CD8-positive, alpha-beta memory T cell (primary cell): ENCODE measurements at places on chromosomes 3 and 15. TPM values are rescaled to one million over a fixed set of nuclear protein-coding genes. Genes with fewer than 3 reads are reported as not detected.

GRCh38 chr15:45684533-45684932 lies 49.7 kb downstream of the SQOR start:
- no peaks in the 10 kb centered on the region for H3K27me3 ChIP-seq
- DNase-seq, result no peak
- H3K4me3 ChIP-seq, result no peak overlapping the region
- no peaks in the 10 kb centered on the region for H3K4me1 ChIP-seq
- no peak overlapping the region for H3K27ac ChIP-seq

The GOLGA8S gene
- not detected for total RNA-seq

- DNase-seq, result no peak
- H3K27ac ChIP-seq, result no peak overlapping the region
- H3K27me3 ChIP-seq, result no peaks in the 10 kb centered on the region
- H3K4me1 ChIP-seq, result no peaks in the 10 kb centered on the region
Measured at GRCh38 chr3:140164922-140165590, 230.1 kb downstream of the CLSTN2 start.

DNA sequence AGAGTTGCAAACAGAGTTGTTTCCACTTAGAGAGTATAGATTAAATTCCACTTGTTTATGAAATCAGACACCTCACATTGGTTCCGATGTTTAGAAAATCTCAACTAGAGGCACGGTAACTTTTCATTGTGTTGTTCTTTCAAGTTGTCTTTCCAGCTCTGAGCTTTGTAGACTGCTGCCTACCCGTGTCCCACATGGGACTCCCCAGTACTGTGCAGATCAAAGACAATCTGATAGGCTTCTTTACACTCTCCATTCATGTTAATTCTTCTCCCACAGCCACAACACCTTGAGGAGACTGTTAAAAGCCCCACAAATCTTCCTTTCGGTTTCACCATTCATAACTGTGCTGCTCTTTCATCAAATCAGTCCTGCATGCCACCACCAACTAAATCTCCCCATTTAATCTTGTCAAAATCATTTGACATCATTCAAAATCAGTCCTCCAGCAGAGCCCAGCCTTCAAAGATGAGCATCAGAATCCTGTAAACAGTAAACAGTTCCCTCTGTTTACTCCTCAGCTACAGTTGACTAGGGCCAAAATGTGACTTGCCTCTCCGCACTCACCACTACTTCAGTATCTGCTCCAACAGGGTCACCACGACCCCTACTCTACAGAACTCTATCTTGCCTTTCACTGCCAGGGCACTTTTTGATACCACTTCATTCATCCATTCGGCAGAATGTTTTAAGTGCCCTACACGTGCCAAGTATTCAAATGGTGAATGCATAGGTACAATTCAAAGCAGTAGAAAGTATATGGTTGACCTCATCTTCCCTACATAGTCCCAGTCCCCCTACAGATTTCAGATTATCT lies 8.3 kb downstream of the ANXA2 start:
- H3K4me3 ChIP-seq, result peak overlapping the region; percentile 2
- H3K27ac ChIP-seq, result no peak overlapping the region
- no peak for DNase-seq
- no peaks in the 10 kb centered on the region for H3K36me3 ChIP-seq
- no peaks in the 10 kb centered on the region for H3K27me3 ChIP-seq

DNA sequence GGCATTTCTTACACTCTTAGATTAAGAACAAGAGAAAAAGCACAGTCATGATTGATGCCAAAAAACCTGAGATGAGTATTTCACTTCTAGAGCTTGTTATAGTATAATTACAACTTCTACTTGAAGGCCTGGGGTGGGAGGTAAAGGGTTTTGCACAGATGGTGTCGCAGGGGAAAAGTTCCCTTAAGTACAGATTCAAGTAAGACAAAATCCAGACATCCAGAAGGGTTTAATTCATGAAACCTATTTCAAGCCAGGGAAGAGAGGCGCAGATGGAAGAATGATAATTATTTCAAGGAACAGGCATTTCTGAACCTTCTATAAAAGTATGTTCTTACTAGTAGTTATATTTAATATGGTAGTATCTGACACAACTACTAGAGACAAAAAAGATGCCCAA lies 70.6 kb downstream of the TM4SF4 start:
- H3K27me3 ChIP-seq, result no peaks in the 10 kb centered on the region
- H3K36me3 ChIP-seq, result no peaks in the 10 kb centered on the region
- H3K4me1 ChIP-seq, result no peaks in the 10 kb centered on the region
- no peak for DNase-seq
- H3K27ac ChIP-seq, result no peak overlapping the region

DNA sequence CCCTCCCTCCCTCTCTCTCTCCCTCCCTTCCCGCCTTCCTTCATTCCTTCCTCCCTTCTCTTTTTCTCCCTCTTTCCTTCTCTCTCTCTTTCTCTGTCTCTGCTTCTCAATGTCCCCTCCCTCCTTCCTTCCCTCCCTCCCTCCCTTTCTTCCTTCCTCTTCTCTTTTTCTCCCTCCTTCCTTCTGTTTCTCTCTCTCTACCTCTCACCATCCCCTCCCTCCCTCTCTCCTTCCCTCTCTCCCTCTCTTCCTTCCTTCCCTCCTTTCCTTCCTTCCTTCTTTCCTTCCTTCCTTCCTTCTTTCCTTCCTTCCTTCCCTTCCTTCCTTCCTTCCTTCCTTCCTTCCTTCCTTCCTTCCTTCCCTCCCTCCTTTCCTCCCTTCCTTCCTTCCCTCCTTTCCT lies 504.6 kb downstream of the EPHA3 start:
- H3K36me3 ChIP-seq, result no peaks in the 10 kb centered on the region
- no peak overlapping the region for H3K4me3 ChIP-seq
- H3K27ac ChIP-seq, result no peak overlapping the region
- H3K4me1 ChIP-seq, result no peaks in the 10 kb centered on the region
- H3K27me3 ChIP-seq, result no peaks in the 10 kb centered on the region

GRCh38 chr15:90192961-90193786 lies 8.0 kb upstream of the SEMA4B start:
- H3K27me3 ChIP-seq, result no peaks in the 10 kb centered on the region
- H3K4me1 ChIP-seq, result peaks cover 27% of the 10 kb centered on the region
- no peak overlapping the region for H3K27ac ChIP-seq

GRCh38 chr3:174659511-174659910 lies 199.6 kb upstream of the NAALADL2 start:
- H3K4me3 ChIP-seq, result no peak overlapping the region
- H3K4me1 ChIP-seq, result no peaks in the 10 kb centered on the region
- H3K36me3 ChIP-seq, result no peaks in the 10 kb centered on the region
- H3K27ac ChIP-seq, result no peak overlapping the region
- no peaks in the 10 kb centered on the region for H3K27me3 ChIP-seq

The PAQR5 gene
- total RNA-seq, result not detected

The CCR8 gene
- total RNA-seq, result 2.9 TPM

The TAMM41 gene
- 26.1 TPM for total RNA-seq

GRCh38 chr15:89494031-89494430 lies 2.4 kb downstream of the RHCG start:
- H3K4me3 ChIP-seq, result no peak overlapping the region
- peaks cover 13% of the 10 kb centered on the region for H3K27me3 ChIP-seq
- H3K4me1 ChIP-seq, result no peaks in the 10 kb centered on the region
- DNase-seq, result no peak

DNA sequence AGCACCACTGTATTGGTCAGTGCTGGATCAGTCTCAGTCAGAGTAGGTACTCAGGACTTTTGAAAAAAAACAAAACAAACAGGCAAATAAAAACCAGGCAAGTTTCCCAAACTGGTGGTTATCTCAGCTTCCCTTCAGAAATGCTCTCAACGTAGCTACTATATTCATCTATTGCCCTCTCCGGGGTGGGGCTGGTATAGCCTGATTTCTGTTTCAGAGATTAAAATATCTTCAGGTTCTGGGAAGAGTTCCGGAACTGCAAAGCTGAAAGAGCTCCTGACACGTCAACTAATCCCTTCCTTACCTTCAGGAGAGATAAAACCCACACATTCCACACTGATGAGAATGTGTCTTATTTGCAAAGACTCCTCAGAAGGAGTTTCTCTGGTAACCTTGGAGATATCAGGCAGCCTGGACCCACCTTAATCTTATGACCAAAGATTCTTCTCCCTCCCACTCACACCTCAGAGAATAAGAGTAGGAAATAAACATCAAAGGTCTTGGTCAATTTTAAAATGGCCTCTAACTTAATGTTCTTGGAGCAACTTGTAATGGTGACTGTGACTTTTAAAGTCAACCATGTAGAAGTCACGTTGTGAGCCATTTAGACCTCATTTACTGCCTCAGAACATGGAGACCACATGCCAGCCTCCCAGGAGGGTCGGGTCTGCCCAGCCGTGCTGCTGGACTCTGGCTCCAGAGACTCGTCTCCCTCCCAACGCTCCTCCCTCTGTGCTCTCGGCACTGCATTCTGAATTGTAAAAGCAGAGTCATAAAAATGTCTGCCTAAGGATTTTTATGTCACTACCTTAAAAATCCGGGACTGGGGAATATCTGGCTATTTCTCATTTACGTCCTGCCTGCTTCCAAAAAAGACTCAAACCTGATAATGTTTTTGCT lies 53.8 kb downstream of the CDCP1 start:
- H3K4me1 ChIP-seq, result no peaks in the 10 kb centered on the region
- H3K27ac ChIP-seq, result peak overlapping the region; percentile 51
- peaks cover 3% of the 10 kb centered on the region for H3K27me3 ChIP-seq
- H3K4me3 ChIP-seq, result no peak overlapping the region
- H3K36me3 ChIP-seq, result no peaks in the 10 kb centered on the region

GRCh38 chr3:59856934-59857460 lies 807.2 kb upstream of the CFAP20DC start:
- H3K27me3 ChIP-seq, result no peaks in the 10 kb centered on the region
- no peak for DNase-seq
- no peak overlapping the region for H3K4me3 ChIP-seq
- H3K4me1 ChIP-seq, result peaks cover 8% of the 10 kb centered on the region

GRCh38 chr3:51819151-51819550 lies 40.1 kb upstream of the IQCF6 start:
- peaks cover 6% of the 10 kb centered on the region for H3K4me1 ChIP-seq
- H3K4me3 ChIP-seq, result no peak overlapping the region
- no peaks in the 10 kb centered on the region for H3K36me3 ChIP-seq
- no peak overlapping the region for H3K27ac ChIP-seq
- DNase-seq, result no peak
- no peaks in the 10 kb centered on the region for H3K27me3 ChIP-seq

DNA sequence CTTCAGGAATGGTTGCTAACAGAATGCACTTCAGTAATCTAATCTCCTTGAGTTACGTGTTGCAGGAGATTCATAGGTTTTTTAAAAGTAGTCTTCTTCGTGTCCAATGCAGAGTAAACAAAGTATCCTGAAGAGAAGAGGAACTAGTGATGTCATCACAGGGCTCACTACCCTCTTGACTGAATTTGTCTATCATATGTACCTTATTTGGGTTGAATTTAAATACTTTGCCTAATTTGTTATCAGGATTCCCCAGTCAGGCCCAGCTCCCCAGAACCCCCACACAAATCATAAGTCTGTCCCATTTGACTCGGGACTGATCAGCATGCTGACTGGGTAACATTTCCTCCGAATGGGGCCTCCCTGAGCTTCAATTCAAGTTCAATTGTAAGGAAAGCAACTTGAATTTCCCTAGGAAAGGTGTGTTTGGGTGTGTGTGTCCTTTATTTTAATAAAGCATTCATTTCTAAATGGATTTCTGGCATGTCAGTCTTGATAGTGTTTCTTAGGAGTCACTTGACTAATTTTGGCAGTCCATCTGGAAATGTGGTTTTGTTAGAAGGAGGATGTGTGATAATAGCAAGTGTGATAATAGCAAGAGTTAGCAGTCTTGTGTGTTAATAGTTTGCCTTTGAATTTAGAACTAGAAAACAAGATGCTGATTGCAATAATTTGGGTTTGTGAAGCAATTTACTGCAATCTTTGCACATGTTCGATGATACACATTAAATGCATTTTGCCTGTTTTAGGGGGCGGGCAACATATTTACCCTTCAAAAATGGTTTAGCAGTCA lies 21.9 kb downstream of the OXNAD1 start:
- H3K4me1 ChIP-seq, result peaks cover 51% of the 10 kb centered on the region
- no peaks in the 10 kb centered on the region for H3K27me3 ChIP-seq
- H3K36me3 ChIP-seq, result no peaks in the 10 kb centered on the region
- H3K4me3 ChIP-seq, result peak overlapping the region; percentile 93
- no peak for DNase-seq
- H3K27ac ChIP-seq, result peak overlapping the region; percentile 84

GRCh38 chr3:53803816-53804695 lies 42.2 kb downstream of the CHDH start:
- H3K36me3 ChIP-seq, result no peaks in the 10 kb centered on the region
- DNase-seq, result no peak
- H3K27ac ChIP-seq, result no peak overlapping the region
- no peaks in the 10 kb centered on the region for H3K4me1 ChIP-seq
- no peaks in the 10 kb centered on the region for H3K27me3 ChIP-seq

DNA sequence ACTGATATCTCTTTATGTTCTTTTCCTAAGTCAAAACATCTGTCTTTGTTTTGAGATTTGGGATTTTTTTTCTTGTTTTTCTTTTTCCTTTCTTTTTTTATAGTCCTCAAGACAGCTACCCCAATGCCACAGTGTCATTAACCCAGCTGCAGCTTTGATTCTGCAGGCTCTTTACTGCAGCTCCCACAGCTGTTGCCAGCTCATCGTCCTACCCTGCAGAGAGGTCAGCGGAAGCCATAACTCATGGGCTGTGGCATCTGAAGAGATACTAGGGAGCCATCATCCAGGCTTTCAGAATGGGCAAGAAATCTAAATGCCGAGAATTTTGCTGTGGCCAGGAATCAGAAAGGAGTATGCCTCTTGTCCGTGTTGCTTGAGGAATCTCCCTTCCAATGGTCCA lies 44.3 kb upstream of the SLC24A5 start:
- no peak overlapping the region for H3K4me3 ChIP-seq
- no peaks in the 10 kb centered on the region for H3K36me3 ChIP-seq
- H3K4me1 ChIP-seq, result no peaks in the 10 kb centered on the region
- H3K27ac ChIP-seq, result no peak overlapping the region
- no peak for DNase-seq
- no peaks in the 10 kb centered on the region for H3K27me3 ChIP-seq

DNA sequence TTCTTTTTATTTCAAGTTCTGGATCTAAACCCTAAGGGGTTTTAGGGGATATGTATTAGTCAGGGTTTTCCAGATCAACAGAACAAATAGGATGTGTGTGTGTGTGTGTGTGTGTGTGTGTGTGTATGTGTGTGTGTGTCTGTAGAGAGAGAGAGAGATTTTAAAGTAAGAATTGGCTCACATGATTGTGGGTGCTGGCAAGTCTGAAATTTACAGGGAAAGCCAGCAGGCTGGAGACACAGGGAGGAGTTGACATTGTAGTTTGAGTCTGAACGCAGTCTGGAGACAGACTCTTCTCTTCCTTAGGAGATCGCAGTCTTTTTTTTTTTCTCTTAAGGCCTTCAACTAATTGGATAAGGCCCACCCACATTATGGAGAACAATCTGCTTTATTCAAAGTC lies 428.8 kb upstream of the TBL1XR1 start:
- no peaks in the 10 kb centered on the region for H3K27me3 ChIP-seq
- H3K4me3 ChIP-seq, result no peak overlapping the region
- peaks cover 7% of the 10 kb centered on the region for H3K4me1 ChIP-seq
- no peak for DNase-seq
